Activated naive CD8-positive, alpha-beta T cell treated with anti-CD3 and anti-CD28 coated beads for 36 hours (primary cell): ENCODE measurements at places on chromosomes 16 and 17.

DNA sequence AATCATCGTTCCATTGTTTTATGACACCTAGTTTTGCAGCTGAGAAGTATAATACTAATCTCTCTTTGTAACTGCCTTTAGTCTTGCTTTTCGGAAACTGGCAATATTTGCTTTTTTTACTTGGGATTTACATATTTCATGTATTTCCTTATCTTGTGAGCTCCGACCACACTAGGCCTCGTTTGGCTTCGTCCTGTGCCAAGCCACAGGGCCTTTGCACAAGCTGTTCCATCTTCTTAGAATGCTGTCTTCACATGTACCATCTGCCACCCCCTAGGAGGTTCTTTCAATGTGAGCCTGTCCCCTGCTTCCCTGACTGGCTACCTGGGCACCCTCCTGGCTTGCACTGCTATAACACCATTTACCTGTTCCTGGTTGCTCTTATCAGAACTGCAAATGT lies 77.2 kb downstream of the SHISA6 start:
- no peak for DNase-seq

- DNase-seq = no peak
Observed at GRCh38 chr16:72751076-72751475, 296.9 kb downstream of the ZFHX3 start.

GRCh38 chr17:27945333-27945616 lies 52.1 kb upstream of the LYRM9 start:
- no peak for DNase-seq

DNA sequence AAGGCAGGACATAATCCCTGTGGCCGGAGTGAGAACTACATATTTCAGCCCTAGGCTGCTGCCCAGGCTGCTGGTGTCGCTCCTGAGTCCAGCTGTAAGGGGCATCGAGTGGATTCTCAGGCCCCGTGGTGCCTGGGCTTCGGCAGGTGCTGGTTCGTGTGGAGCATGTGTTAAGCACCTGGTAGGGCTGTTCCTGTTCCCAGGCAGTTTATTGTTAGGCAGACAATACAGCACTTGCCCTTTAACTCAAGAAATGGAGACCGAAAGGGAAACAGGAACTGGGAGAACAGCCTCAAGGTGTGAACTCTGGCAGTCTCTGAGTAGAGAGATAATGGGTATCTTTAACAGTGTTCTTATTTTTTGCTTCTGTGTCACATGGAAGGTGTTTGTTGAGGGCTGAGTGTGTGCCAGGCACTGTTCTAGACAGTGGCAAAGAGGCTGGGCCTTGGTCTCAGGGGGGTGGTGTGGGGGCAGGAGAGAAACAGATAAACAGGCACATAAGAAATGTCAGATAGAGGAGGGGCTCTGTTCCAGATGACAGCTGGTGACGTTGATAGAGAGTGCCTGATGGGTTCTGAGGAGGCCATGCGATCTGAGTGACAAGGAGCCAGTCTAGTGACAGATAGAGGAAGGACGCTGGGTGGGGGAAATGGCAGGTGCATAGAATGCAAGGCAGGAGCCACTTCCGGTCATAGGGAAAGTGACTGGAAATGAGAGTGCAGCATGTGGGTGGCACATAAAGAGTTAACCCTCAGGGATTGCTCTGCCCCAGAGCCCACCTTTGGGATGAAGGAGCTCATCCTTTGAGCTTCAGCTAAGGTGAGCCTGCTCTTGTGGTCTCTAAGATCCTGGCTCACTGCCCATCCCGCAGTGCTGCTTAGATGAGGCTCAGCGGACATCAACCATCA lies 33.8 kb downstream of the EPN2 start:
- no peak for DNase-seq

GRCh38 chr17:50280801-50281441 lies 6.7 kb downstream of the TMEM92 start:
- no peak for DNase-seq
